ENCODE measurements at places on chromosomes 1 and 21.

DNA sequence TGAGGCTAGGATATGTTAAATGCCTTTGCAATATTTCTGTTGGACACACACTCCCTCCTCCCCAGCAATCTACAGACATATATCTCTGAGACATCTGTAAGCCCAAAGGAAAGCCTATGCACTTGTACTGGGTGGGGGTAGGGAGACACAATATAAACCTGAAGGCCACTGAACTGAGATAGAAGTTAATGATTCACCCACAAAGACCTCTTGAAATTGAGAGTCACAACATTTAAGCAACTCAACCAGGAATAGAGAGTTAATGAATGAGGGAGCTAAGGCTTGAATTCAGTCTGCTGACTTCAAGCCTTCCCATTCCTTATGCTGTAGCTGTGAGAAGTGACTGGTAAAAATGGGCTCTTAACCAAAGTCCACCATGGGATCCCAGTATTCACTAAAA, 5.0 kb downstream of the OR10J1 start:
- DNase-seq: no peak

- DNase-seq: no peak
Observed at GRCh38 chr1:109847251-109847650, 63.4 kb upstream of the CSF1 start.

DNA sequence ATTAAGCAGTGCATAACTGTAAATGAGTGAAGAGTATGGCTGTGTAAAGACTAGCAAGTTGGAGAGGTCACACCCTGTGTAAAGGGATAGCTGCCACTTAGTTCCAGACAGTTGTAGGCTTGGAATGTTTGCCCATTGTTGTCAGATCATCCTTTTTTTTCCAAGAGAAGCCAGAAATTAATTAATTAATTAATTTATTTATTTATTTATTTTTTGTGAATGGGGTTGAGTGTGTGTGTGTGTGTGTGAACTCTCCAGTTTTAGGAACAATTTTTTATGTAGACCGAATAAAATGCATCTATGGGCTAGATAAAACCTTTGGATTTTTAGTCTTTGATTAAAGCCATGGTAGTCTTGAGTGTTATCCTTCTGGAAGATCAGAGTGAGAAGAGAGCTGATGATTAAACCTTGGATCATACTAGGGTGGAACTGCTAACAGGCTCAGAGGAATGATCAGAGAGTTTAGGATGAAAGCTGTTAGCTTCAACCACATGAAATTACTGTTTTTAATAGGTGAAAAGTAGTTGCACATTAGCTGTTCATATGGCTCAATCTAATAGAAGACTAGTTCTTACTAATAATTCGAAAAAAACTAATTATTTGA, 58.4 kb downstream of the OSBPL9 start:
- no peak for DNase-seq

DNA sequence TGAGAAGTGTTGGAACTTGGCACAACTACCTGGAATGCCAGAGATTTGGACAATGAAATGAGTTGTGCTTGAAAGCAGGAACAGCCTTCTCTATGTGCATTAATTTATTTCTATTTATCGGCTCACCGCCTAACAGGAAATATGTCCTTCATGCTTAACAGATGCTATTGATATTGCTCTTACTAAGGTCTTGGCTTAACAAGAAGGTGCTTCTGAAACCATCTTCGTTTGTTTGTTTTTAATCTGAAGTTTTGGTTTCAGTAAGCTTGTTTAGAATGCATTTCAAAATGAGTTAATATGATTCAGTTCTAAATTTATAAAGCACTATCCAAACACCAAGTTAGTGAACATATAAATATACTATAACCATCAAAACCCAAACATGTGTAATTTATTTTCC, 898.3 kb upstream of the B3GALT2 start:
- no peak for DNase-seq

GRCh38 chr1:231736464-231736863, 109.9 kb downstream of the DISC1 start:
- DNase-seq: no peak

DNA sequence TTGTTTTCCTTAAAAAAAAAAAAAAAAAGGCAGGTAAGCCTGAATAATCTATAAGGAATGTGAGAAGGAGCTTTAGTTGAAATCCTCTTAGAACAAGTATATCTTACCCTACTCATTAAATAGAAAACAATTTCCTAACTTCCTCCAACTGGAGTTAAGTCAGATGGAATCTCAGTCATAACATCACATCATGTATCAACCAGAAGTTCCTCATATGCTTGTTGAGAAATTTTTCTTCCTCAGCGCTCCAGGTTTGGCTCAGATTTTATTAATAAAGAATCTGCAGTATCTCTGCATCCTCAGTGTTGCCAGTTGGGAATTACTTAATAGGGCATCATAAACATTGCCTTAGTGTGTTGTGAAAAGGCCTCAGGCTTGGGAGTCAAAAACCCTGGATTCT, 37.6 kb downstream of the DUSP10 start:
- no peak for DNase-seq

DNA sequence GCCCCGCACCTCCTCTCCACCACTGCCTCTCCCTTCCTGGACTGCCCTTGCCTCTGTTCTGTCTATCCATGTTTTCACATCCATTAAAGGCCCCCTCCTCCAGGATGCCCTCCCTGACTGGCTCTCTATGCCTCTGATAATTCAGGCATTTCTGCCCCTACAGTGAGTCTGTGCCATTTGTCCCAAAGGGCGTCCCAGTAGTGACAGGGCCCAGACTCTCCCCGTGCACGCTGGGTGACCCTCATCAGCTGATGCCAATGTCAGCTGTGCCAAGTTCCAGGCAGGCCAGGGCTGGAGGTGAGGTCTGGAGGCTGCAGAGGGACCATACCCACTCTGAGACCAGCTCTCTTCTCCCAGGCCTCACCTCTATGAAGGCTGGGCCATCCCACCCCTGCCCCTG, 3.2 kb upstream of the PLEKHG5 start:
- DNase-seq: no peak

DNA sequence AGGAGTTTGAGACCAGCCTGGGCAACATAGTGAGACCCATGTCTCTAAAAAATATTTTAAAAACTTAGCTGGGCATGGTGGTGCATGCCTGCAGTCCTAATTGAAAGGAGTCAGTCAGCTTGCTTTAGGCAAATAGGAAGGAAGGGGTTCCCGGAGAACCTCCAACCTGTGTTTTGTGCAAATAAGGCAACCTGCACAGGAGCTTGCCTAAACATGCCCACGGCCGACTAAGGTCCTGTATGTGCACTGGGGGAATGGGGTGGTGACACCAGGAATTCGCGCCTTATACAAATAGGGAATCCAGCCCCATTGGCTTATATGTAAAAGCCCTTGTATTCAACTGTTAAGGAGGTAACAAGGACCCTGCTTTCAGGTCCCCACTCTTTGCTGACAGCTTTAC, 429.2 kb upstream of the ZP4 start:
- no peak for DNase-seq

GRCh38 chr1:41649396-41650027, 165.0 kb upstream of the EDN2 start:
- DNase-seq: no peak
